ENCODE measurements at places on chromosomes 11 and 22.

GRCh38 chr11:92222701-92223100 is 1.9 kb upstream of the FAT3 start:
- DNase-seq = no peak

DNA sequence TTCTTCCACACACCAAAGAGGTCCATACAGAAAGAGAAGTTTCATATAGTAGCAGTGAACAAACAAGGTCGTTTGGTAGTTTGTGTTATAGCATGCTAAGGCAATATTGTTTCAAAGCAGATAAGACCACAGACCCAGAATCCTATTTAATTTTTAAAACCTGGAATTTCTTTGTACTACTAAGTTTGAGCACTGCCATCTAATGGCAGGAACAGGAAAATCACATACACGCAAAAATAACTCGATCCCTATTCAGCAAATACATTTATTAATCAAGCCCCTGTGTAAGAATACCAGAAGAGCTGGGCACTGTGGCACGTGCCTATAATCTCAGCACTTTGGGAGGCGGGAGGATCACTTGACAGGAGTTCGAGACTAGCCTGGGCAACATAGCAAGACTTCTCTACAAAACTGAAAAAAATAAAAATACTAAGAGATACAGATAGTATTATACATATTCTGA is 2.9 kb upstream of the BTBD10 start:
- no peak for DNase-seq

DNA sequence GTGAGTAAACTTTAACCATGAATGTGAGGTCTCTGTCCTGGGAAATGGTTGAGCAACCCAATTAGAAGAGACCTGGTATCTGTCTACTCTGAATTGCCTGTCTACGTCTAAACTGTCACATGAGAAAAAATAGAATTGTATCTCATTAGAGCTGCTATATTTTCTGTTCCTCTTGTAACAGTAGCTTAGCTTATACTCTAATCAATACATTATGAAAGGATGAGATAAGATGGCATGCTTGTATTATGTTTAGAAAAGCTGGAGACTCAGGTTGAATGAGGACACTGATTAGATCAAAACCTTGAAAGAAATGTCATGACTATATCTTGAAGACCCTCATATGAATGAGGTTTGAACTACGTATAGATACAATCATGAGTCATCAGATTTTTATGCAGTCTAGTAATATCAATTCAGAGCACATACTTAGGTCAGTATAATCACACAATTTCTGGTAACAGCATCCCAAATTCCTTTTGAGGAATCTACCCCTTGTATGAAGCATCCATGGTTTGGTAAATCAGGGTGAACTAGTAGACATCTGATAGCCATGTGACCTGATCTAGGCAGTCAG is 561.5 kb upstream of the CHORDC1 start:
- DNase-seq = no peak

GRCh38 chr22:26429458-26430286 is 612 bp downstream of the ASPHD2 start:
- no peak for DNase-seq

- DNase-seq = no peak
Measured at GRCh38 chr11:102921587-102922220, 33.8 kb downstream of the MMP13 start.

DNA sequence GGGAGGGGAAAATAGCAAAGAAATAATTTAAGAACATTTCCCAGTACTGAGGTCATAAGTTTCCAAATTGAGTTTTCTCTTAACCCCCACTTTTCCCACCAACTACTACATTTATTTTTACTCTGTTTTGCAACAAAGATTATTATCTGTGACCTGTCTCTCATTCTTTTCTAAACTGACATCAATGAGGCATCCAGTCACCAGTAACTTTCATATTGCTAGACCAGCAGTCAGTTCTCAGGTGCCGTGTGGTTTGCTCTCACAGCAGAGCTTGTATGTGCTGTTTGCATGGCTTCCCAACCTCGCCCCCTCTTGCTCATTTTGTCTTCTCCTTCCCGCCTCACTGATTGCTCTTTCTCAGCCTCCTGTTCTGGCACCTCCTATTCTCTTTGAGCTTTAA is 1091.3 kb downstream of the TBC1D22A start:
- no peak for DNase-seq

DNA sequence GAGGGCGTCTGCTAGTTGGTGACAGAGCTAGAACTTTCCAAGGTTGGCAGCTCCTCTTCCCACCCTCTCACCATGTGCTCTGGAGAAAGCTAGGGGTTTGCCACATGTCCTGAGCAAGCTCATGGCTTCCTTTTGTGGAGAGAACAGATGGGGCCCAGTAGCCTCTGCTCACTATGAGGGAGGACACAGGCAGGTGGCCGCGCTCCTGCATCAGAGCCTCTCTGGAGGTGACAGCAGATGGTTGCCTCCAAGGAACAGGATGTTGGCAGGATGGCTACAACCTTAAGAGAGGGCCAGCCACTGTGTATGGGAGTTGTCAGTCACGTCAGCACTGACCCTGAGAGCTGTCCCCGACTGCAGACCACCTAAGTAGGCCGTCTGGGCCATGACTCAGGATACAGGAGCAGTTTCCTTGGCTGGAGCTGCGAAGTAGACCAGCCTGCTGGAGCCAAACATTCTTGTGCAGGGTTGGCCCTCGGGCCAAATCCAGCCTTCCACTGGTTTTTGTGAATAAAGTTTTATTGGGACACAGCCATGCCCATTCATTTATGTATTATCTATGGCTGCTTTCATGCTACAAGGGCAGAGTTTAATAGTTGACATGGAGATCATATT is 28.0 kb downstream of the SGSM1 start:
- no peak for DNase-seq

DNA sequence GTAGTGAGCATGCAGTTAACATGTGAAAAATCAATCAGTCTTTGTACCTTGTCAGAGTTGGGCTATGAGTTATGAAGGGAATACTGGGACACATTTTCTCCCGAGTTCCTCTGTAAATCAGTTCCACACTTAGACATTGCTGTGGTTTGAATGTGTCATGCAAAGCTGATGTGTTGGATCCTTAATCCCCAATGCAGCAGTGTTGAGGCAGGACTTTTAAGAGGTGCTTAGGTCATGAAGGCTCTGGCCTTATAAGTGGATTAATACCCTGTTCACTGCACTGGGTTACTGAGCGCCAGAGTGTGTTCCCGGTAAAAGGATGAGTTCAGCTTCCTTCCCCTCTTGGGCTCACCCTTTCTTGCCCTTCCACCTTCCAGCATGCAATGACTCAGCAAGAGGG is 742.1 kb upstream of the TENM4 start:
- DNase-seq = no peak

GRCh38 chr22:42929838-42930155 is 72.7 kb upstream of the ARFGAP3 start:
- DNase-seq = no peak

DNA sequence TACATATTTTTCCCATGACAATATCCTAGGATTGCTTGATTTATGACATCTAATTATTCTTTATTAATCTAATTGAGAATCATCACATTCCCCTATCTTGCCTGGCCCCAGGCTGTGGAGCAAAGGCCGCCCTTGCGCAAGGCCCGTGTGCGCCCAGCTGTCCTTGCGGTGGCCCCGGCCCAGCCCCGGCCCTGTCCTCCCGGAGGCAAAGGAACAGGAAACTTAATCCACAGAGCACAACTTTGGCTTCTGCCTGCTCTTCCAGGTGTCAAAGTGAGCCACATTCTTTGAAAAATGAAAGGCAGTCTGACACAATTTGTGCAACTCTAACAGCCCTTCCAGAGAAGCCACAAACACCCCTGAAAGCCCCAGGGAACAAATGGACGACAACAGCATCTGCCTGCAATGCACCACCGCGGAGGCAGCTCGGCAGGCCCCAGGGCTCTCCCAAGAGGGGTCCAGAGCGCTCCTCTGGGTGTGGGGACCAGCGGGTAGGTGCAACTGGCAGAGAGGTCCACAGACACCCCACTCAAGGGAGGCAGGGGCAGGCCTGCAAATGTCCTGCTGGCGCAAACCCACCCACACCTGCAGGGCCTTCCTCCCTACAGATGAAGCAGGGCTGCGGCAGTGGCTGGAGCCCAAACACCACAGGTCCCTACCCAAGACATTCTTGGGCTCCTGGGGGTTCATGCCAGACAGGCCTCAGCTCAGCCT is 30.3 kb downstream of the GNB1L start:
- no peak for DNase-seq

DNA sequence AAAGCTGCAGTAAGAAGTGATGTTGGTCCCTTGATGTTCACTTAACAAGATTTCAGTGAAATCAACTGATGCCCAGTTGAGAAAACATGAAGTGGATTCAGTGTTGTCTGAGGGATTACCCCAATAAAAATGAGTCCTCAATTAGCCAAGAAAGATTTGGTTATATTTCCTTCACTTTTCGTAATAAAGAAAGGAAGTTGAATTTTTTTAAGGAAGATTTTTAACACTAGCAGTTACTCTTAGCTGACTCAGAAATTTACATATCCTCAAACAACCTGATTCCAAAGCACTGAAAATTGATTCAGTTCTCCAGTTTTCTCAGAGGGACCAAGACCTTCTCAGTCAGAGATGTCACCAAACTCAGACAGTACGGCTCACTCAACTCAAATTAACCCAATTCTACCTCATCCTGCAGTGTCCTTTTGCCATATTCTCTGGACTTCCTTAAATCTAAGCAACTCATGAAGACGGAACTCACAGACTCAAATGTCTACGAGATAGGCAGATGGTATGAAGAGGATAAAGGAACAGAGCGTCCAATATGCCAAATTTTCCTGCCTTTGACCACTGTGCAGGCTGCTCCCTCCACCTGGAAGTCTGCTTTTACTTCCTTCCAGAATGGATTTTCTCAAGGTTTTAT is 22.8 kb downstream of the SLC5A4 start:
- DNase-seq = no peak

GRCh38 chr11:128195057-128195751 is 392.2 kb downstream of the ETS1 start:
- DNase-seq = peak; percentile 32

All from T-helper 1 cell (primary cell).